ENCODE measurements at places on chromosomes 12 and 14.

GRCh38 chr12:4283512-4284255 lies 10.1 kb downstream of the CCND2 start:
- no peak overlapping the region for H3K4me3 ChIP-seq
- no peaks in the 10 kb centered on the region for H3K4me1 ChIP-seq
- no peaks in the 10 kb centered on the region for H3K27me3 ChIP-seq
- H3K36me3 ChIP-seq: no peaks in the 10 kb centered on the region

DNA sequence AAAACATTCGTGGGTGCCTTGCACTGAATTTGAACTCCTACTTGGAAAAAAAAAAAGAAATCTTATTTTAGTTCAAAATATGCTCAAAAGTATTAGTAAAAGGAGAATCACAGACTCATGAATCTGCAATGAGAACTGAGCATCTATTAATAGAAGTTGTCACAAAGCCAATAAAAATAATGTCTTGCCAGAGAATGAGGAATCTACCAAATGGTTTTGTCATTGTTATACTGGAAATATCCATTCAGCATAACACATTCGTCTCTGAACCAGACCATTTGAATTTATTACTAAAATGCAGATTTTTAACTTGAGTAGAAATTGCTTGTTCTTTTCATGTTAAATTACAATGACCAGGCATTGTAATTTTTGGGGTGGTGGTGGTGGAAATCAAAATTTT lies 11.6 kb upstream of the PTPRB start:
- H3K4me1 ChIP-seq: no peaks in the 10 kb centered on the region
- no peaks in the 10 kb centered on the region for H3K36me3 ChIP-seq
- DNase-seq: no peak
- no peak overlapping the region for H3K4me3 ChIP-seq

DNA sequence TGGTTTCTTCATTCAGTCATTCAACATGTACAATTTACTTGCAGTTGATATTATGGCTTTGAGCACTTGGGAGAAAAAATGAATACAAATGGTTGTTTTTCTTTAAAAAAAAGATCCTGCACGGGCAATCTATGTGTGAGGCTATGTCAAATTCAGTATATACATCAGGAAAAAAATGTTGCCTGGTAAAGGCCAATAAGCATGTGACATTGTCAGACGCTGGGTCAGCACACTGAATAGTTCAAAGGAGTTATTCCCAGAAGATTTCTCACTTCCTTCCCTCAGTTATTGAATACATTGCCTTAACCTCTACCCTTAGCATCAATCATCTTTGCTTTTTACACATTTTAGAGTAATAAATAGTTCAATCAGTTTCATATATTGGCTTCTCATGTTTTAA lies 319.2 kb downstream of the NUAK1 start:
- H3K27me3 ChIP-seq: no peaks in the 10 kb centered on the region
- H3K27ac ChIP-seq: no peak overlapping the region
- DNase-seq: no peak

DNA sequence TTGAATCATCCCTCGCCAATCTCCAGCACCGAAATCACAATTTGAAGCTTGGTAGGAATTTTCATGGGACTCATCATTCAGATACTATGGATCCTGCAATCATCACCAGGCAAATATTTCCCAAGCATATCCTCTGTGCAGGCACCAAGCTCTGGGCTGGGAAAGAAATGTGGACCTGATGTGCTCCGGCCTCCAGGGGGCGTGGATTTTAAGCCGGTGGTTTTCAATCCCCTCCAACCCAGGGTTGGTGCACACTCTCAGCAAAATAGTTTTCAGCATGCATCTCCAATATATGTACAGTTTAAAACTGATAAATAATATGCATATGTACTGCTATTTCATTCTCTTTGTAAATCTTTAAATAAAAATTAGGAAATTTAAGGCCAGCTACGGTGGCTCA lies 98.9 kb downstream of the RBM19 start:
- no peak overlapping the region for H3K4me3 ChIP-seq
- no peak overlapping the region for H3K27ac ChIP-seq
- no peaks in the 10 kb centered on the region for H3K36me3 ChIP-seq
- H3K27me3 ChIP-seq: no peaks in the 10 kb centered on the region
- H3K4me1 ChIP-seq: peaks cover 23% of the 10 kb centered on the region
